ENCODE measurements at places on chromosomes 1 and 21. TPM values are rescaled to one million over a fixed set of nuclear protein-coding genes. Genes with fewer than 3 reads are reported as not detected.

The LCE1F gene
- total RNA-seq: not detected

The CFAP126 gene
- total RNA-seq: not detected

The AMPD1 gene
- not detected for total RNA-seq

The SPRR1A gene
- total RNA-seq: 250 TPM

The FBXO28 gene
- 30.7 TPM for total RNA-seq

The FCGR1A gene
- total RNA-seq: not detected

The CLCA1 gene
- not detected for total RNA-seq

The HAO2 gene
- not detected for total RNA-seq

The RSPH1 gene
- total RNA-seq: not detected

The CFHR4 gene
- total RNA-seq: not detected

The OR2AK2 gene
- not detected for total RNA-seq

The FAM177B gene
- total RNA-seq: not detected

The TRIM58 gene
- 6.5 TPM for total RNA-seq

The C1orf141 gene
- total RNA-seq: not detected

The ADGRL4 gene
- total RNA-seq: 7.1 TPM

The ZNF695 gene
- total RNA-seq: 0.23 TPM

The CCDC30 gene
- total RNA-seq: 1.3 TPM

The DNAJC6 gene
- 0.11 TPM for total RNA-seq

The ASCL5 gene
- total RNA-seq: not detected

The IL22RA1 gene
- total RNA-seq: 16.0 TPM

The EPHX1 gene
- total RNA-seq: 237 TPM

The OR10Z1 gene
- not detected for total RNA-seq

The OR2M3 gene
- total RNA-seq: not detected

The CYP4A22 gene
- total RNA-seq: 0.38 TPM

The TRIM67 gene
- total RNA-seq: not detected

The ZNF697 gene
- 3.3 TPM for total RNA-seq

The RGSL1 gene
- total RNA-seq: 0.42 TPM

The CD1D gene
- 1.7 TPM for total RNA-seq

The OR6K2 gene
- total RNA-seq: not detected

The ID3 gene
- 12.6 TPM for total RNA-seq

The AIDA gene
- 18.6 TPM for total RNA-seq

The CSF3R gene
- total RNA-seq: 3.0 TPM

The PLEKHN1 gene
- total RNA-seq: 16.8 TPM

The GNG4 gene
- total RNA-seq: 1.1 TPM

The DVL1 gene
- 92.9 TPM for total RNA-seq

The ALG14 gene
- 0.53 TPM for total RNA-seq

The RGS8 gene
- total RNA-seq: not detected

The TRAPPC3 gene
- 132 TPM for total RNA-seq

The PRUNE1 gene
- total RNA-seq: 15.1 TPM

The FASLG gene
- total RNA-seq: 0.15 TPM

The IVL gene
- total RNA-seq: 299 TPM

The VWA5B1 gene
- not detected for total RNA-seq

The CDKN2C gene
- total RNA-seq: 6.9 TPM

The OPRD1 gene
- total RNA-seq: not detected

The S100A8 gene
- total RNA-seq: 15,687 TPM

The KCTD3 gene
- total RNA-seq: 76.1 TPM

The IRF2BP2 gene
- total RNA-seq: 62.3 TPM

The HMCN1 gene
- total RNA-seq: 6.7 TPM

Measured in esophagus squamous epithelium (tissue), 5 donors.